ENCODE measurements at places on chromosomes 6 and 20.

- no peak for DNase-seq
Observed at GRCh38 chr6:111806165-111806547, 67.1 kb downstream of the FYN start.

GRCh38 chr6:26571592-26572296 is 25.0 kb upstream of the ABT1 start:
- DNase-seq, result peak; percentile 73

GRCh38 chr6:107122748-107123147 is 7.4 kb upstream of the BEND3 start:
- no peak for DNase-seq

- no peak for DNase-seq
Observed at GRCh38 chr6:31958412-31958740, 395 bp downstream of the NELFE start.

GRCh38 chr6:76072562-76072961 is at the start of gene IMPG1:
Gene IMPG1, minus strand, starts transcription at chr6:76072662. Its CDS starts 174 bp downstream, at chr6:76072488.
- DNase-seq, result no peak

GRCh38 chr20:56616716-56617115 is 12.4 kb upstream of the TFAP2C start:
- DNase-seq, result no peak

GRCh38 chr6:107361753-107362604 is 97.4 kb downstream of the PDSS2 start:
- peak; percentile 40 for DNase-seq

GRCh38 chr6:119037941-119038623 is 40.4 kb downstream of the FAM184A start:
- no peak for DNase-seq

- DNase-seq, result peak; percentile 79
Observed at GRCh38 chr20:19427480-19427879, 215.0 kb downstream of the SLC24A3 start.

DNA sequence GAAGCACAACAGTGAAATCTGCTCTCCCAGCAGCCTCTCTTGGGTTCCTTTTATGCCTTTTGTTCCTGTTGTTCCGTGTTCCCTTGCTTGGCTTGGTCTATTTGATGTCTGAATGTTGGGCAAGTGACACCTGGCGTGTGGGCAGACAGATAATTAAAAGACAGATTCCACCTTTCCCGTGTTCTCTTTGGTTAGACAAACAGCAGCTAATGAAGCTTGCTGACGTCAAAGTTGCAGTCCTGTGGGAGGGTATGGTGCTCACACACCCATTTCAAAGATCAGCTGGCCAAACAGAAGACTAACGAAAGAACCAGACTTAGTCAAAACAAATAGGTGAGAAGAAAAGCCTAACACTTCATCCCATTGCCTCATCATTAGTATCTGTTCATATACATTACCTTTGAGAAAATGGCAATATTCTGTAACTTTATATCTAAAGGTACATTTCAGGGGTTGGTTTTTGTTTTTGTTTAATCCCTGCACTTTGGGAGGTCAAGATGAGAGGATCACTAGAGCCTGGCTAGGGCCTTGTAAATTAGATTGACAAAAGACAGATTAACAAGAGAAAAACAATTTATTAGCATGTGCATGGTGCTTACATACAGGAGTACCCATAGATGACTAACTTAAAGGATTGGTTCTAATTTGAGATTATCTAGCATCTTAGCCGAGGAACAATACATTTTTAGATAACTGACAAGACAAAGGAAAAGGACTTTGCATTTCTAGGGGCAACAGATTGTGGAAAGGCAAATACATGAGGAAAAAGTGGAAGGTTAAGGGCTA is 48.9 kb upstream of the TNFRSF21 start:
- no peak for DNase-seq

- DNase-seq, result no peak
Observed at GRCh38 chr6:142679907-142680700, 264.9 kb downstream of the HIVEP2 start.

- DNase-seq, result no peak
Observed at GRCh38 chr6:129451187-129451586, 258.8 kb downstream of the ARHGAP18 start.

- DNase-seq, result no peak
Observed at GRCh38 chr6:139711804-139712585, 337.5 kb upstream of the CITED2 start.

- DNase-seq, result no peak
Observed at GRCh38 chr6:105431226-105431625, 28.3 kb upstream of the PREP start.

- DNase-seq, result no peak
Observed at GRCh38 chr6:107132330-107132954, 17.1 kb upstream of the BEND3 start.

- DNase-seq, result peak; percentile 67
Observed at GRCh38 chr6:127266892-127267645, 405 bp downstream of the RNF146 start.

- DNase-seq, result no peak
Observed at GRCh38 chr6:21840428-21840827, 246.9 kb downstream of the SOX4 start.

DNA sequence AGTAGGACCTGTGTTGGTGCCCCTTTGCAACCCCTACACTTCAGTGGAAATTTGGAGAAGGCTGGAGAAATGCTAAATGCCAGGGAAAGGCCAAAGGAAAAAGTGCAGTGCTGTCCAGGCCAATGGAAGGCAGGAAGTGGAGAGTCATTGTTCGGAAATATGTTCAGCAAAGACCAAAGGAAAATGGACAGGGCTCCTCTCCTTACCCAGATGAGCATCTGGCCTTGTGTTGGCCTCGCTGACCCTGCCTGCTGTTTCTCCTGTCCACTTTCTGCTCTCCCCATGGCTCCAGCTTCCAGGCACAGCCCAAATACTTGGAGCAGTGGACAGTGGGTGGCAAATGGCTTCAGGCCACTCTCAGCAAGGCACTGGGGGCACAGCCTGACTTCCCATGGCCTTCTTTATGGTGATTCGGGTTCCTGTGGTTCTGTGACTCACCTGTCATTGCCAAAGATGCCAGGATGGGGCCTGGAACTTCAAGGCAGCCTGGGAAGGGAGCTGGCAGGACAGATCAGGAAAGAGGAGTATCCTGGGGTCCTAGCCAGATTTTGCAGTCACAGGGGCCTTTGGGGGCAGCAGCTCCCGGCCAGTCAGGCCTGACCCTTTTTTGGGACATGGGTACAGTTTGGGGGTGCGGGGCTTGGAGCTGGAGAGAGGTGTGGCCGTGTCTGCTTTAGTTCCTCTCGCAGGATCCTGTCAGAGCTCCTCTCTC is 190.9 kb upstream of the SLC24A3 start:
- DNase-seq, result no peak

DNA sequence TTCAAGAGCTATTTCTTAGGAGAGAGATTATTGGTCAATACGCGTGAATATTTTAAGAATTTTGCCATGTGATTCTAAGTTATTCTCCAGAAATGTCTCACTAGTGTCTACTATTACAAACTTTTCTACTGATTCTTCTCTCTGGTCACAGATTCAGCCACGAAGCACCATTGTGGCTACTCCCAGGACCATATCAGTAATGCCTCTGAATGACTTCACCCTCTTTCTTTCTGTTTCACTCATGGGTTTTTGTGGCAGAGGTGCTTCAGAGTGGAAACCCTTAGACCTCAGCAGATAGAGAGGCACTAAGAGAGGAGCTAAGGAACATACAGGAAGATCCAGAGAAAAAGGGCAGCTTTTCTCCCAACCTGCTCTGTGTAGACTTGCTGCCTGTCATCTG is 211.3 kb downstream of the CBLN4 start:
- no peak for DNase-seq

- DNase-seq, result peak; percentile 99
Observed at GRCh38 chr20:44911264-44911921, 1.5 kb downstream of the PABPC1L start.

GRCh38 chr20:58175836-58176235 is 52.6 kb downstream of the ANKRD60 start:
- DNase-seq, result no peak

GRCh38 chr20:58464838-58465237 is 50.4 kb downstream of the APCDD1L start:
- DNase-seq, result no peak

GRCh38 chr6:85678026-85678601 is 35.4 kb upstream of the SYNCRIP start:
- no peak for DNase-seq

Data from Caco-2 (cell line).